Activated T-helper 2 cell treated with anti-CD3 and anti-CD28 coated beads, Interferon-gamma antibody, Interleukin-2, Interleukin-4, amounts not matched to agents 10 μg/mL and 5 μg/mL and 100 μg/mL, durations not matched to agents 14 hours and 24 hours and 36 hours (primary cell): ENCODE measurements at places on chromosomes 1 and 21.
A peak's percentile ranks its signal among the peaks of the same experiment; 100 is the strongest.

- DNase-seq, result no peak
Observed at GRCh38 chr1:195482137-195482536, 1126.1 kb downstream of the KCNT2 start.

- DNase-seq, result no peak
Observed at GRCh38 chr1:107196973-107197562, 56.2 kb downstream of the NTNG1 start.

DNA sequence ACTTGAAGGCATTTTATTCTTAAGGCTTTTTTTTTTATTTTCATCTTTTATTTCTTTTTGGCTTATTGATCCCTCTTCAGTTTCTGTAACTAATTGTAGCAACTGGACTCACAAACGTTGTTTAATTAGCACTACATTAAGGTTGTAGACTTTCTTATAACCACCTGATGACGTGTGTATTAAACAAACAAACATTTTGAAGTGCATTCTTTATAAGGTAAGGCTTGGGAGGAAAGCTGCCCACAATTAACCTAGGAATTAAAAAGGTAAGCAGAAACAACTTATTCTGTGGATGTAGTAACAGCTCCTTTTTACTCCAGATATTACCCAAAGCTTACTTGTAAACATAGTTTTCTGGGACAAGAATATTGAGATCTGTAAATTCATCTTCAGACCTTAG, 55.0 kb downstream of the CAMSAP2 start:
- DNase-seq, result no peak

GRCh38 chr1:155170806-155171205, 2.3 kb downstream of the KRTCAP2 start:
- peak; percentile 1 for DNase-seq

GRCh38 chr1:99751877-99752504, 14.4 kb downstream of the FRRS1 start:
- DNase-seq, result no peak

DNA sequence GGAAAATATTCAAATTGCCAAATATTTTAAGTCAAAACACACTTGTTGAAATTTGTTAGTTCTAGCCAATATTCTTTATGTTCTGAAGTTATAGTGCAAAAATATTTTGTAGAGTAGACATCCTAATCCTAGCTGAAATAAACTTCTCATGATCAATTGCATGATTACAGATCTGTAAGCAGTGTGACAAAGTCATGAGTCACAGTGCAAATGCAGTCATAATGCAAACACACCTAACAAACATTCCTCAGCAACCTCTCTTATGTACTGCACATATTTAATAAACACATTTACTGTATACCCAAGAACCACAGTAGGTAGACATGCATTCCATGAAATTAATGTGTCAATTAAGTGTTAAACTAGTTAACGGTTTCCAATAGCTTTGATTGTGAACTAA, 1857.4 kb downstream of the NCAM2 start:
- DNase-seq, result no peak

GRCh38 chr1:187044411-187044810, 215.7 kb downstream of the PLA2G4A start:
- DNase-seq, result no peak

DNA sequence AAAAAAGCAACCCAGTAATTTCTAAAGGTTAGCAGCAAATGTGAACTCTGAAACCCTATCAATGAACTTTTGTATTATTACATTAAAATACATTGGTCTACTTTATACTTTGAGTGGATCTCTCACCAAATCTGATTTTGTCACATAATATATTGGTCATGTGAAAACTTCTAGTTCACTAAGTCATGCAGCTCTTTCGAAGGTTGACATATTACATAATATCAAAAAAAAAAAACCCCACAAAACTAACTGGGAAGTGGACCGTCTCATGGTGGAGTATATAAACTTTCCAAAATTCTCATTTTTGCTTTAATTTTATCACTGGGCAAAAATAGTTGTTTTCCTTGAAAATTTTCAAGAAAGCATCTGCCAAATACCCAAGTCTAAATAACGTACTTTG, 50.4 kb downstream of the GATAD2B start:
- DNase-seq, result no peak

DNA sequence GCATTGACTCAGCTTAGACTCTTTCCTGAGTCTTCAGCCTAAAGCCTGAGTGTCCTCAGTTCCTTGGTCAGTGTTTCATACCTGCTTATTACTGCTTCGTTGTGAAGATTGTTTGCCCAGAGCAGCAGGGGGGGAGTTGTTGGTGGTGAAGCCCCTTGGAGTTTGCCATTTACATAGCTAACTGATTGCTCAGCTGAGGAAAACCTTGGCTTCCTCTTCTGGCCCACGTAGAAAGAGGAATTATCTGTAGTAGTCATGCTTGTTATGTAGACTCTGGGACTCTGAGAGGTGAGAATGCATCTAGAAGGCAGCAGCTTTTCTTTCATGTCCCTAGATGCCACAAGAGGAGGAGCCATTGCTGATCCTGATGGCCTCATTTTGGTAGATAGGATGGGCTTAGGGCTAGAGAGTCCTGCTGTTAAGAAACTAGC, 125.9 kb downstream of the MAST2 start:
- DNase-seq, result no peak

DNA sequence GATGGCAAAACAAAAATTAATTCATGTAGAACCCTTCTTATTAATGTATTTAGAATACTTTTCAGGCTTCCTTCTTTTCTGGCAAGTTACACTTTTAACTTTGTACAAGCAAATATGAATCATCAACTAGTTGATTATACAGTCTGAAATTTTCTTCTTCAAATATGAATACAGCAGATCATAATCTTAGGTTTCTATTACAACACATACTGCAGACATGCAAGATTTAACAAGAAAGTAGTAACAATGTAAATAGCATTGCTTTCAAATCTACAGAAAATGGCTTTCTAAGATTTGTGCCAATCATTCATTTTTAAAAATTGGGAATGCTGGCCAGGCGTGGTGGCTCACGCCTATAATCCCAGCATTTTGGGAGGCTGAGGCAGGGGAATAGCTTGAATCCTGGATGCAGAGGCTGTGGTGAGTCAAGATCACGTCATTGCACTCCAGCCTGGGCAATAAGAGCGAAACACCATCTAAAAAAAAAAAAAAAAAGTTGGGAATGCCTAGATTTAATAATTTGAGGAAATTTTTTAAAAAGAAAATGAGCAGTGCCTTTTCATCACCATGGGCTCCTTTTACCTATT, 68.4 kb upstream of the DPYD start:
- no peak for DNase-seq
